ENCODE measurements at places on chromosomes 3 and 15. TPM values are rescaled to one million over a fixed set of nuclear protein-coding genes. Genes with fewer than 3 reads are reported as not detected.

Gene LTK
- 23.3 TPM for total RNA-seq

Gene ABHD14A
- 9.1 TPM for total RNA-seq

Gene PLA2G4E
- 0.06 TPM for total RNA-seq

Gene CYP1A1
- total RNA-seq, result 0.27 TPM

Gene LRTM1
- total RNA-seq, result not detected

Gene SLC9C1
- 0.96 TPM for total RNA-seq

Gene RAB27A
- 59.8 TPM for total RNA-seq

Gene FES
- 7.9 TPM for total RNA-seq

Gene TMCO5A
- total RNA-seq, result not detected

All from mucosa of descending colon (tissue), 3 donors.